AG04450 (cell line): ENCODE measurements at places on chromosomes 5 and 9.

- no peak for DNase-seq
These were observed 190.7 kb upstream of the TAS2R1 start for GRCh38 chr5:9820691-9821449.

- DNase-seq: no peak
These were observed 211.6 kb upstream of the MPDZ start for GRCh38 chr9:13491138-13491492.

DNA sequence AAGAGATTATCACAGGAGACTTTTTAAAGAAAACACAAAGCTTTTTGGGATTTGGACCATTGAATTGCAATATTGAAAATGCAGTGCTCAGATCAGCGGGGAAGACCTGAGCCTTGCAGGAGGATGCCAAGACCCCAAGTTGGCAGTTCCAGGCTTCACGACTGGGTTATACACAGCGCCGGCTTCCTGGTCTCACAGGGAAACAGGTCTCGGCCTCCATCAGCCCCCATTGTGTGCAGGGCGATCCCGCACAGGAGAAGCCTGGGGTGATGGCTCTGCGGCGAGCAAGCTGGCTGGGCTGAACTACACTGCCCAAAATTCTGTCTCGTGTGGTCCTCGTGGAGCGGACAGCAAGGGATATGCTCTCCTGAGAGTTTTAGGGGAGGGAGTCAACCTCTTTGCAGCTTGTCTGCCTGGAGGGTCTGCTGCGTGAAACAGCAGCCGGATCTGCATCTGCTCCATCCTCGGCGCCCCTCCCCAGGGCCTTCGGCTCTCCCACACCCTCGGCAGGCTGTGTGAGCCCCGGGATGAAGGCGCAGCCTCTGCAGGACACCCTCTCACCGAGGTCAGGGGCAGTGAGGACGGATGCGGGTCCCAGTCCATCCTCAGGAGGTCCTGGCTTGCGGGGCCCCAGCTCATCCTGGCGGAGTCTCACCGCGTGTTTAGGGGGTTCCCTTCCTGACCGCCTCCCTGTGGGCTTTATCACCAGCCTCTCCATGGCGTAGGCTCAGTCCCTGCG, 60.6 kb downstream of the NSUN2 start:
- no peak for DNase-seq

- no peak for DNase-seq
These were observed 1.2 kb downstream of the CXXC5 start for GRCh38 chr5:139649082-139649991.

- DNase-seq: no peak
These were observed 351.8 kb downstream of the RAB3C start for GRCh38 chr5:58934629-58935097.

DNA sequence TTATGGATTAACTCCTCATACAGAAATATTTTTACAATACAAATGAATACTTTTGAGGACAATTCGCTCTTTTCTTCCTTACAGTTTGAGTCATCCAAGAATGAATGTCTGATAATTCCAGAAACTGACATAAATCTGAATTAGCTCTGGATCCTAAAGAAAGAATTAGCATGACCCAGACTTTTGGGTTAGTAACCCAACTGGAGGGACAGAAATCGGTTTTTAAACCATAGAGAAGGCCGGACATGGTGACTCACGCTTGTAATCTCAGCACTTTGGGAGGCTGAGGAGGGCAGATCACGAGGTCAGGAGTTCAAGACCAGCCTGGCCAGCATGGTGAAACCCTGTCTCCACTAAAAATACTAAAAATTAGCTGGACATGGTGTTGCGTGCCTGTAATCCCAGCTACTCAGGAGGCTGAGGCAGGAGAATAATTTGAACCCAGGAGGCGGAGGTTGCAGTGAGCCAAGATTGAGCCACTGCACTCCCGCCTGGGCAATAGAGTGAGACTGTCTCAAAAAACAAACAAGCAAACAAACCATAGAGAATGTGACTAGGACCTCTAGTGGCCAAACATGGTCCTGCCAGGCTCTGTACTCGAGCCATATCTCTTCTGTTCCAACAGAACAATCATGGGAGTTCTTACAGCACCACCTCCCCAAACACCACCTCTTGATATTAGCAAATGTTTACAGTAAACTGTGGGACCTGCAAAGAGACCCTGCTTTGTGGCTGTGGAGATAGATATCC, 44.8 kb downstream of the LURAP1L start:
- no peak for DNase-seq

DNA sequence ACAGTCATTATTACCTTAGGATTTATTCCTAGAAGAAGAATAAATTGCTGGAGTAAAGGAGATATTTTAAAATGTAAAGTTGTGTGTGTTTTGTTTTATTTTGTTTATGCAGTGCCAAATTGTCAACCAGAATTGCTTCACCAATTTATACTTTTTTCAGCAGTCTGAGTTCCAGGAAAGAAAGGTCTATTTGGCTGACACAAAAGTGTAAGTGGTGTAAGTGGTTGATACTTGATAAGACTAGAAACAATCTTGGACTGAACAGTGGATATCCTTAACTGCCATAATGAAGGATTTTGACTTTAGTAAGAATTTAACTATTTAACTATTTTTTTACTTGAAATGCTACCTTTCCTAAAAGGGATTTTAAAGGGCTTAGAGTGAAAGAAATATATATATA, 37.7 kb downstream of the TYRP1 start:
- DNase-seq: no peak
